ENCODE measurements at places on chromosomes 6 and 20. TPM values are rescaled to one million over a fixed set of nuclear protein-coding genes. Genes with fewer than 3 reads are reported as not detected.

NMBR gene
- not detected for total RNA-seq

TRDN gene
- not detected for total RNA-seq

ZSCAN16 gene
- total RNA-seq, result 5.8 TPM

TFAP2A gene
- 8.7 TPM for total RNA-seq

RHAG gene
- total RNA-seq, result not detected

MUCL3 gene
- not detected for total RNA-seq

UNC5CL gene
- total RNA-seq, result 4.5 TPM

POPDC3 gene
- 0.84 TPM for total RNA-seq

CYP21A2 gene
- total RNA-seq, result not detected

POLR3F gene
- total RNA-seq, result 15.7 TPM

ZNF334 gene
- total RNA-seq, result not detected

COL12A1 gene
- total RNA-seq, result 61.8 TPM

PPP1R14C gene
- 2.4 TPM for total RNA-seq

TGM2 gene
- total RNA-seq, result 138 TPM

FAM217A gene
- not detected for total RNA-seq

NSFL1C gene
- 119 TPM for total RNA-seq

DNA sequence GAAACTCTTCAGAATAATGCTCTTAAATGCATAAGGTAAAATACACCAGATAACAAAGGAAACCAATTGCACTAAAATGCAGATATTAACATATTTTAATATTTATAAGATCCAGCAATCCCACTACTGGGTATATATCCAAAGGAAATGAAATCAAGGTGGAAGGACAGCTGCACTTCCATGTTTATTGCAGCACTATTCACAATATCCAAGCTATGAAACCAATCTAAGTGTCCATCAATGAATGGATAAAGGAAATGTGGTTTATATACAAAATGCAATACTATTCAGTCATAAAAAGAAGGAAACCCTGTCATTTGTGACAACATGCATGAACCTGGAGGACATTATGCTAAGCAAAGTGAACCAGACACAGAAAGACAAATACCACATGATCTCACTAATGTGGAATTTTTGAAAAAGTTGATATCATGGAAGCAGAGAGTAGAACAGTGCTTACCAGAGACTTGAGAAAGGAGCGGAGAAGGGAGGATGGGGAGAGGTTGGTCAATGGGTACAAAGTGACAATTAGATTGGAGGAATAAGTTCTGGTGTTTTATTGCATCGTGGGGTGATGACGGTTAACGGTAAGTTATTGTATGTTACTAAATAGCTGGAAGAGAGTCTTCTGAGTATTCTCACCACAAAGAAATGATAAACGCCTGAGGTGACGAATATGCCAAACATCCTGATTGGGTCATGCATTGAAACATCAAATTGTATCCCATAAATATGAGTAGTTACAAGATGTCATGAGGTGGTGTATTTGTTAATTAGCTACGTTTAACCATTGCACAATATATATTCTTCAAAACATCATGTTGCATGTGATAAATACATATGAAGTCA lies 37.9 kb upstream of the RNF24 start:
- no peak overlapping the region for H3K4me3 ChIP-seq
- no peak overlapping the region for H3K27ac ChIP-seq
- H3K4me1 ChIP-seq, result no peaks in the 10 kb centered on the region

DNA sequence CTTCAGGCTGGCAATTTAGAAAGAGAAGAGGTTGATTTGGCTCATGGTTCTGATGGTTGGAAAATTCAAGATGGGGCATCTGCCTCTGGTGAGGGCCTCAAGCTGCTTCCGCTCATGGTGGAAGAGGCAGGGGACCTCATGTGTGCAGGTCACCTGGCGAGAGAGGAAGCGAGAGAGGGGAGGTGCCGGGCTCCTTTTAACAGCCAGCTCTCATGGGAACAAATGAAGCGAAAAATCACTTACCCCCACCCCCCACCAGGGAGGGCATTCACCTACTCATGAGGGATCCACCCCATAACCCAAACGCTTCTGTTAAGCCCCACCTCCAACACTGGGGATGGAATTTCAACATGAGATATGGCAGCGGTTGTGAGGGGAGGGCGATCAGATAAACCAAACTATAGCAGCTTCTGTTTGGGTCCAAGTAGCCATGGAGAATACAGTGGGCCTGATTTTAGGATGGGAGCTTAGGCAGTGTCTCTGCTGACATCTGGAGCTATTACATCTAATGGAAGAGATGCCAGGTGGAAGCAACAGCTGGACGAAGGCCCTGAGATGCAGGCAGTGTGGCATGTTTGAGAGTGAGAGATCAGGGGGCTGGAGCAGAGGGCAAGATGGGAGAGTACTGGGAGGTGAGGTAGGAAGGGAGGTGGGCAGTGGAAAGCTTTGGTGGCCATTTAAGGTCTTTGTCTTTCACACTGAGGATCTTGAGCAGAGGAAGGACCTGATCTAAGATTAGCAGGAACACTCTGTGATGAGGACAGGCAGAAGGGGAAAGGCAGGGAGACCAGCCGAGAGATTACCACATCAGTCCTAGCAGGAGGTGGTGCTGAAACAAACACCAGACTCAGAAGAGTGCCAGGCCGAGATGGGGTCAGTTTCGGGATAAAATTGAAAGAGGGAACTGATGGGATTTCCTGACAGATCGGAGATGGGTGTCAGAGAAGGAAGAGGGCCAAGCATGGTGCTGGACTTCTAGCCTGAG lies 161.8 kb downstream of the NFATC2 start:
- no peaks in the 10 kb centered on the region for H3K4me1 ChIP-seq
- H3K36me3 ChIP-seq, result no peaks in the 10 kb centered on the region
- H3K4me3 ChIP-seq, result no peak overlapping the region
- no peaks in the 10 kb centered on the region for H3K27me3 ChIP-seq

- no peak overlapping the region for H3K4me3 ChIP-seq
- no peaks in the 10 kb centered on the region for H3K27me3 ChIP-seq
- DNase-seq, result no peak
- no peak overlapping the region for H3K27ac ChIP-seq
- no peaks in the 10 kb centered on the region for H3K36me3 ChIP-seq
- H3K4me1 ChIP-seq, result no peaks in the 10 kb centered on the region
Measured at GRCh38 chr6:23334360-23334759, 765.0 kb downstream of the HDGFL1 start.

GRCh38 chr20:846894-847278 lies 13.4 kb downstream of the FAM110A start:
- peaks cover 14% of the 10 kb centered on the region for H3K4me1 ChIP-seq
- no peaks in the 10 kb centered on the region for H3K36me3 ChIP-seq
- no peak for DNase-seq
- H3K27me3 ChIP-seq, result no peaks in the 10 kb centered on the region

DNA sequence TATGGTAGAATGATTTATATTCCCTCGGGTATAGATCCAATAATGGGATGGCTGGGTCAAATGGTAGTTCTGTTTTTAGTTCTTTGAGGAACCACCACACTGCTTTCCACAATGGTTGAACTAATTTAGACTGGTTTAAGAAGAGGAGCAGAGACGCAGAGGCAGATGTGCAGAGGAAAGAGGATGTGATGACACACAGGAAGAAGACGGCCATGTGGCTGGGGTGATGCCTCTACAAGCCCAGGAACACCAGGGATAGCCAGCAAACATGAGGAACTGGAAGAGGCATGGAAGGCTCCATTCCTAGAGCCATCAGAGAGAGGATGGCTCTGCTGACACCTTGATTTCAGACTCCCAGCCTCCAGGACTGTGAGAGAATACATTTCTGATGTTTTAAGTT lies 218.3 kb upstream of the DTNBP1 start:
- no peaks in the 10 kb centered on the region for H3K27me3 ChIP-seq
- H3K36me3 ChIP-seq, result no peaks in the 10 kb centered on the region
- no peak overlapping the region for H3K27ac ChIP-seq
- H3K4me3 ChIP-seq, result no peak overlapping the region
- no peak for DNase-seq
- no peaks in the 10 kb centered on the region for H3K4me1 ChIP-seq

DNA sequence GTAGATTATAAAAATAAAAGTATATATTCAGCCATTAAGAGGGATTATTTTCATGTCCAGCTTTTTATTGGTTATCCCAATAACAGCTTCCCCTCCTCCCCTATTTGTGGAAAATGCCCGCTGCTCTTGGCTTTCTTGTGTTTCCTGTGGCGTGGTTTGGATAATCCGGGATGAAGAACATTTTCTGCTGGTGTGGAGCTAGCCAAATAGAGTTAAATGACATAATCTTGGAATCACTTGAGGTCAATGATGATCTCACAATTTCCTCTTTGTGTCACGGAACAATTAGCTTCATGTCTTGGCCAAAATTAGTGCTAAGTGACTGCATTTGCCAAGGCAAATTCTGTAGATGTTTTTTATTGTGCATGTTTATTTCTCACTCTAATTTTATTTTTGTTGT lies 394.0 kb downstream of the LAMA2 start:
- H3K36me3 ChIP-seq, result no peaks in the 10 kb centered on the region
- no peak overlapping the region for H3K4me3 ChIP-seq
- H3K27ac ChIP-seq, result no peak overlapping the region
- no peak for DNase-seq
- H3K27me3 ChIP-seq, result no peaks in the 10 kb centered on the region
- H3K4me1 ChIP-seq, result no peaks in the 10 kb centered on the region

GRCh38 chr6:72783035-72783434 lies 161.2 kb downstream of the KCNQ5 start:
- no peaks in the 10 kb centered on the region for H3K36me3 ChIP-seq
- no peak overlapping the region for H3K4me3 ChIP-seq
- no peaks in the 10 kb centered on the region for H3K4me1 ChIP-seq
- no peak overlapping the region for H3K27ac ChIP-seq
- no peaks in the 10 kb centered on the region for H3K27me3 ChIP-seq

DNA sequence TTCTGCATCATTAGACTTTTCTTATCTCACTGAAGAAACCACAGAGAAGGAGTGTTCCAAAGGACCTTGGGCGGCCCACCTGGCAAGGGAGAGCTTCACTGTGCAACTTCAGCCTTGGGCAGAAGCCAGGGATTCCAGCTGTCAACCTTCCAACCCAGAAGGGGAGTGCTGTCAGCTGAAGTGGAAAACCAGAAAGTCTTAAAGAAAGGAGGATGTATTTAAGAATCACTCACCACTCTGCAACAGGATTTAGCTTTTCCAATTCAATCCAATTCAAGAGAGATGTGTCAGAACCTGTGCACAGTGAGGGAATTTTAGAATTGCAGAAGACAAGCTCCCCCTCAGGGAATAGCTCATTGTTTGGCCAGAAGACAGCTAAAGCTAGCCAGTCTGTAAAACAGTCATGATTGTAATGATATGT lies 553.7 kb downstream of the CD83 start:
- H3K27me3 ChIP-seq, result no peaks in the 10 kb centered on the region
- H3K36me3 ChIP-seq, result no peaks in the 10 kb centered on the region
- no peak overlapping the region for H3K4me3 ChIP-seq
- H3K27ac ChIP-seq, result no peak overlapping the region

DNA sequence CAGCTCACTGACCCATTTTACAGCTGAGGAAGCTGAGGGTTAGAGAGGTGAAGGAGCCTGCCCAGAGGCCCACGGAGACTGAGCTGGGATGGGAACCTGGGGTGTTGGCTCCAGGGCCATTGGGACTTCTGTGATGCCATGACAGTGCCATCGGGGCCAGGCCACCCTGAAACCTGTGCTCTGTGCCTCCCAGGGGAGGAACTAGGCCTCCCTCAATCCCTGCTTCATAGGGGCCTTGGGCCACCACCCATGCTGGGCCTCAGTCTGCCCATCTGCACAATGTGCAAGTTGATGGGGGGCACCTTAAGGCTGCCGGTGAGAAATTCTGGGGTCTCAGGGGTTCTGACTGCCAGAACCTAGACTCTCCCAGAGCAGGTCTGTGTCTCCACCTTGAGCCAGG lies 24.9 kb downstream of the BPIFB4 start:
- H3K4me1 ChIP-seq, result peaks cover 16% of the 10 kb centered on the region
- H3K27ac ChIP-seq, result no peak overlapping the region
- no peak overlapping the region for H3K4me3 ChIP-seq
- no peak for DNase-seq

- H3K4me1 ChIP-seq, result no peaks in the 10 kb centered on the region
- H3K27me3 ChIP-seq, result no peaks in the 10 kb centered on the region
- H3K27ac ChIP-seq, result no peak overlapping the region
- DNase-seq, result no peak
Measured at GRCh38 chr6:57307850-57308249, 9.6 kb upstream of the PRIM2 start.

- H3K4me3 ChIP-seq, result peak overlapping the region; percentile 92
- H3K27me3 ChIP-seq, result no peaks in the 10 kb centered on the region
- peaks cover 21% of the 10 kb centered on the region for H3K4me1 ChIP-seq
- no peak for DNase-seq
Measured at GRCh38 chr6:89353118-89353556, 615 bp upstream of the UBE2J1 start.

DNA sequence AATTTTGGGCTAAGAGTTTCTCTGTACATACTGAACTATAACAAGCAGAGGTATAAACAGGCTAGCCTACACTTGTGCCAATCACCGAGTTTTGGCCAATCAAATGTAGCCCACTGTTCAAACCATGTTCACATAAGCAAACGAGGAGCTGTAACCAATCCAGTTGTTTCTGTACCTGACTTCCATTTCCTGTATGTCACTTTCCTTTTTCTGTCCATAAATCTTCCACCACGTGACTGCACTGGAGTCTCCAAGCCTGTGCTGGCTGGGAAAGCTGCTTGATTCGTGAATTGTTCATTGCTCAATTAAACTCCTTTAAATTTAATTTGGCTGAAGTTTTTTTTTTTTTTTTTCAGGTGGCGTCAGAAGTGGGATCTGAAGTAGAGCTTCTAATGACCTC lies 332.9 kb downstream of the RNF144B start:
- H3K4me1 ChIP-seq, result no peaks in the 10 kb centered on the region
- DNase-seq, result no peak
- no peaks in the 10 kb centered on the region for H3K36me3 ChIP-seq
- no peak overlapping the region for H3K27ac ChIP-seq
- H3K4me3 ChIP-seq, result no peak overlapping the region
- H3K27me3 ChIP-seq, result no peaks in the 10 kb centered on the region

DNA sequence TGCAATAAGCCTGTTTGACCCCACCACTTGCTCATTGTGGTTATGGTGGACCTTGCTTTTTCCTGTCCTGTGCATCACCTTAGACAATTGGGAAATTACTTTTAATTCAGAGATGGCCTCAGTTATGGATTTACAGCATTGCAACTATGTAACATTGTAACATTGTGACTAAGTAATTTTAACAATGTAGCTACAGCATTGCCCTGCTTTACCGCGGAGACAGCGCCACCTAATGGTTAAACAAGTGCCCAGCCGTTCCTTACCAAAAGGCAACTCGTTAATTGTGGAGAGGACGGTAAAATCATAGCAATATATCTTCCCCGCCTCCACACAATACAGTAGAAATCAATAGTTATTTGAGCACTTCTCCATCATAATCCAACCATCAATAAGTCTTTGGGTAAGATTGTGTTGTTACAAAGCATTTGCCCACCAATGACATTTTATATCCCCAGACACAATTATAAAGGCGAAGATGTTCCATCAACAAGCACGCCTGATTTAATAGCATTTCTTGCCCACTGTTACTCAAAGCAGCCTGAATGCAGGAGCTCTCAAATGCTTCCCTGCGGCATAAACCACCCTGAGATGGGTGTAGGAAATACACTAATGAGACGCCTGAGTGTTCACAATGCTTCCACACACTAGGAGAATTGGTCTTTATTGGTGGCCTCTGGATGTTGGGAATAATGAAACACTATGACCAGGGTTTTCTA lies 93.7 kb downstream of the PROKR2 start:
- no peaks in the 10 kb centered on the region for H3K36me3 ChIP-seq
- H3K4me3 ChIP-seq, result no peak overlapping the region
- no peaks in the 10 kb centered on the region for H3K27me3 ChIP-seq
- no peak overlapping the region for H3K27ac ChIP-seq

- H3K4me1 ChIP-seq, result no peaks in the 10 kb centered on the region
- no peaks in the 10 kb centered on the region for H3K36me3 ChIP-seq
- no peaks in the 10 kb centered on the region for H3K27me3 ChIP-seq
Measured at GRCh38 chr20:52275181-52275691, 83.7 kb upstream of the ZFP64 start.

Data from Caco-2 (cell line).